ENCODE measurements at places on chromosomes 3 and 15. TPM values are rescaled to one million over a fixed set of nuclear protein-coding genes. Genes with fewer than 3 reads are reported as not detected.

CD47 gene
- 113 TPM for total RNA-seq

KBTBD13 gene
- total RNA-seq: not detected

IDH3A gene
- 35.6 TPM for total RNA-seq

ATP2B2 gene
- total RNA-seq: not detected

RYR3 gene
- total RNA-seq: not detected
